ENCODE measurements at places on chromosomes 5 and 9. TPM values are rescaled to one million over a fixed set of nuclear protein-coding genes. Genes with fewer than 3 reads are reported as not detected.

ARAP3 gene
- total RNA-seq, result 13.9 TPM

RLN1 gene
- total RNA-seq, result 2.2 TPM

SLC6A19 gene
- not detected for total RNA-seq

GABRB2 gene
- total RNA-seq, result not detected

DOCK2 gene
- total RNA-seq, result 248 TPM

LRRC70 gene
- 1.2 TPM for total RNA-seq

GIN1 gene
- 9.6 TPM for total RNA-seq

PCDHA6 gene
- total RNA-seq, result not detected

CDHR2 gene
- total RNA-seq, result 1.6 TPM

OTP gene
- total RNA-seq, result not detected

CDC25C gene
- 15.2 TPM for total RNA-seq

OTULINL gene
- total RNA-seq, result 34.6 TPM

CYFIP2 gene
- 354 TPM for total RNA-seq

TMEM8B gene
- total RNA-seq, result 3.1 TPM

- H3K4me3 ChIP-seq, result no peak overlapping the region
- peaks cover 50% of the 10 kb centered on the region for H3K36me3 ChIP-seq
- peaks cover 20% of the 10 kb centered on the region for H3K4me1 ChIP-seq
- H3K27me3 ChIP-seq, result no peaks in the 10 kb centered on the region
- DNase-seq, result no peak
These were observed 82.3 kb downstream of the THBS4 start for GRCh38 chr5:80117446-80117845.

- H3K36me3 ChIP-seq, result peaks cover 11% of the 10 kb centered on the region
- H3K4me1 ChIP-seq, result peaks cover 17% of the 10 kb centered on the region
- H3K4me3 ChIP-seq, result no peak overlapping the region
- no peaks in the 10 kb centered on the region for H3K27me3 ChIP-seq
These were observed 16.8 kb downstream of the LPCAT1 start for GRCh38 chr5:1507014-1507375.

- no peak for DNase-seq
- H3K27me3 ChIP-seq, result no peaks in the 10 kb centered on the region
- H3K27ac ChIP-seq, result no peak overlapping the region
- H3K4me1 ChIP-seq, result no peaks in the 10 kb centered on the region
These were observed 876.3 kb upstream of the CTNND2 start for GRCh38 chr5:12780536-12780935.

GRCh38 chr5:58446024-58446423 lies 13.9 kb downstream of the PLK2 start:
- no peak overlapping the region for H3K27ac ChIP-seq
- no peak overlapping the region for H3K4me3 ChIP-seq
- no peaks in the 10 kb centered on the region for H3K27me3 ChIP-seq
- no peaks in the 10 kb centered on the region for H3K36me3 ChIP-seq

GRCh38 chr9:130498298-130498917 lies 53.6 kb downstream of the ASS1 start:
- no peaks in the 10 kb centered on the region for H3K4me1 ChIP-seq
- DNase-seq, result no peak
- peaks cover 2% of the 10 kb centered on the region for H3K36me3 ChIP-seq
- H3K27ac ChIP-seq, result no peak overlapping the region
- no peak overlapping the region for H3K4me3 ChIP-seq
- H3K27me3 ChIP-seq, result peaks cover 2% of the 10 kb centered on the region

- H3K4me3 ChIP-seq, result no peak overlapping the region
- no peak for DNase-seq
- H3K27ac ChIP-seq, result no peak overlapping the region
- H3K36me3 ChIP-seq, result no peaks in the 10 kb centered on the region
- H3K27me3 ChIP-seq, result no peaks in the 10 kb centered on the region
- H3K4me1 ChIP-seq, result no peaks in the 10 kb centered on the region
These were observed 1410.4 kb upstream of the CDH9 start for GRCh38 chr5:28448791-28449190.

DNA sequence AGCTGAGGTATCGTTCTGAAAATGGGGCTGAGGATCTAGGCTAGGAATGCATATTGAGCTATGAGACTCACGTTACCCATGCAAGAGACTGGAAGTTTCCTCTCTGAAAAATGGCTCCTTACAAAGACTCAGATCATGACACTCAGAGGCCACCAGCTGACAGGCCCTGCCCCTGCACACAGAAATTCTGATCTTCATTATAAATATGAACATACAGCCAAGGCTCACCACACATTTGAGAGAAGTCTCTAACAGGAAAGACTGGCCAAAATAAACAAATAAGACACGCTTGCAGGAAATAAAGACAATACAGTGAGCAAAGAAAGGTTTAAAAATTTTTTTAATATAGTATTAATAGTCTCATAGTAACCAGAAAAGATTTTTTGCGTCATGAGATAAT lies 365.9 kb downstream of the NFIB start:
- H3K36me3 ChIP-seq, result no peaks in the 10 kb centered on the region
- no peak overlapping the region for H3K27ac ChIP-seq
- no peak overlapping the region for H3K4me3 ChIP-seq
- no peaks in the 10 kb centered on the region for H3K27me3 ChIP-seq

GRCh38 chr9:124306098-124306735 lies 48.5 kb downstream of the NEK6 start:
- H3K4me1 ChIP-seq, result peaks cover 4% of the 10 kb centered on the region
- H3K36me3 ChIP-seq, result no peaks in the 10 kb centered on the region
- H3K27ac ChIP-seq, result no peak overlapping the region
- H3K27me3 ChIP-seq, result no peaks in the 10 kb centered on the region

- no peak overlapping the region for H3K27ac ChIP-seq
- H3K36me3 ChIP-seq, result no peaks in the 10 kb centered on the region
- no peaks in the 10 kb centered on the region for H3K4me1 ChIP-seq
- DNase-seq, result no peak
These were observed 287.5 kb upstream of the IRX1 start for GRCh38 chr5:3307982-3308621.
